ENCODE measurements at places on chromosomes 7 and 10.

DNA sequence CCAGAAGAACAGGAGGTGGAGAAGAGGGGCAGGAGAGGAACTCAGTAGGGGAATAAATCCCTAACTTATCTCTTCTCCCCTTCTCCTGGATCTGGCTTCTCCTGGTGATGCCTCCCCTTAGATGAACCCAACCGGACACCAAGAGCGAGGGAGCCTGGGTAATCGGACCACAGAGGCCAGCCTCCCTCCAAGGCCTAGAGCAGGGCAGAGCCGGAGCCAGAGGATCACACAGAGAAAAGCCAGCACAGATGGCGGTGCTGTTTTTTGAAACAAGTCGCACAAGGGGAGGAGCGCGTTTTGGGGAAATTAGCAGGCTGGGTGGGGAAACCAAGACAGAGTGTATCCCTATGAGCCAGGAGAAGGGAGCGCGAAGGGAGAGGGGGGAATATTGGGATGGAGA lies 4.9 kb upstream of the SRRM3 start:
- DNase-seq: no peak

DNA sequence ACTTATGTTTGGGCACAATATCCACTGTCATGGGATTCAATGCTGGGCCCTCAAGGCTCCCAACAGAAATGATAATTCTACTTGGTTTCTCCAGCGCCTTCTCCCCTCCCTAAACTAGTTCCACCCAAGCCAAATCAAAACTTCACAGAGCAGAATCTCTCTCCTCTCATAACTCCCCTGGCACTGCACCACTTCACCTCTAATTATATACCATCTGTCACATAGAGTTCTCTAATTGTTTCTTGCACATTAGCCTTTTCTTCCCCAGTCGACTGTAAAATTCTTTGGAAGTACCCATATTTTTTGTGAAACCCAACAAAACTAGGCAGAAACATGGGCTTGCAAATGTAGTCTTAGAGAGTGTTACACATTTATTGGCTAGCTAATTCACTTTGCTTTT lies 8.1 kb downstream of the SGMS1 start:
- no peak for DNase-seq

DNA sequence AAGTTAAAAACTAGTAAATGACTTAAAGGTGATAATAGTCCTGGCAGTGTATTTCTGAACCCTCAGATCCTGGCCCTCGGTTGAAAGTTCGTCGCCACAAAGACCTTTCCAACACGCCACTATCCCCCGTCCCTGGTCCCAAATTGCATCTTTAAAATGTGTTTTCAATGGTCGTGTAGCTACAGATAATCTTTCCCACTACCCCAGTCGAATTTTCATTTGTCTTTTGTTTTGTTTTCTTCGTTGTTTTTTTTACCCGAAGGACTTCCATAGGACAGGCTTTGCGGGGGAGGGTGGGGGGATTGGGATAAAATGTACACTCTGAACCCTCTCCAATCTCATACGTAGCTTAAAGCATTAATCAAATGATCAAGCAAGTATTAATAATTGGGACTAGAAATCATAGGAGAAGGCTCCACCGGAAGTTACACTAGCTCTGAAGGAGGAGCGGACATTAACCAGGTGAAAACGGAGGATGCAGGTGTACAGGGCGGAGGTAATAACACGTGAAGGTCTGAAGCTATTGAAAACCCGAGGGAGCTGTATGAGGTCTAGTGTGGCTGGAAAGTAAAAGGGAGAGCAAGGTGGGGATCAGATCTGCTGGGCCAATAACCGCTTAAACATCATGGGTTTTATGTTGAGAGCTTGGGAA lies 32.8 kb upstream of the PHF14 start:
- DNase-seq: no peak

- DNase-seq: no peak
Observed at GRCh38 chr7:128010391-128011127, 20.7 kb downstream of the LRRC4 start.

DNA sequence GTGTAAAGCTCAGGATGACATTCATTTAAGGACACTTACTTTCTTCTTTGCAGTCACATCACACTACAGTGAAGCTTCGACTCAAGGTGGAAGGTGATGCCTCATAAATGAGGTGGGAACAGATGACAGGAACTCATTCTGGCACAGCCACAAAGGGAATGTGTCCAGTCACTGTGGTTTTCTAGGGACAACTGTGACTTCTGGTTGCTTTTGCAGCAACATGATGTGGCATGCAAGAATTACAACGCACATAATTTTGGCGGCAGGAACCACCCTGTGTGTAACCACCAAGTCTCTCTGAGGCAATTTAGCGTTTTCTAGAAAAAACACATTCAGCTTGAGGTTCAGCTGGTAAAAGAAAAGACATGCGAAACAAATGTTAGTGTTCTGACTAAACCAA lies 32.0 kb upstream of the FERD3L start:
- peak; percentile 6 for DNase-seq

DNA sequence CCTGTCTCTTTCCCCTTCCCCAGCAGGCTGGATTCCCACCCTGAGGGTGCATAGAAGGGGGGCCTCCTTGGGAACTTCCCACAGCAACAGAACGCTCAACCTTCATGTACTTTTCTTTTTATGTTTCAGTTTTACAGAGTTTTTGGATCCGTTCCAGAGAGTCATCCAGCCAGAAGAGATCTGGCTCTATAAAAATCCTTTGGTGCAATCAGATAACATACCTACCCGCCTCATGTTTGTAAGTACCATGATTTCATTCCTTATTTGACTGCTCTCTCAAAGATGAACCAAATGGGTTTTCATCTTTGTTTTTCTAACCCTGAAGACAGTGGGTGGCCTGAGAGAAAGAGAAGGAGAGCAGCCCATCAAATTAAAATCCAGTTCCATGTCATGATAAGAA lies 46.7 kb downstream of the PLPP4 start:
- DNase-seq: no peak

DNA sequence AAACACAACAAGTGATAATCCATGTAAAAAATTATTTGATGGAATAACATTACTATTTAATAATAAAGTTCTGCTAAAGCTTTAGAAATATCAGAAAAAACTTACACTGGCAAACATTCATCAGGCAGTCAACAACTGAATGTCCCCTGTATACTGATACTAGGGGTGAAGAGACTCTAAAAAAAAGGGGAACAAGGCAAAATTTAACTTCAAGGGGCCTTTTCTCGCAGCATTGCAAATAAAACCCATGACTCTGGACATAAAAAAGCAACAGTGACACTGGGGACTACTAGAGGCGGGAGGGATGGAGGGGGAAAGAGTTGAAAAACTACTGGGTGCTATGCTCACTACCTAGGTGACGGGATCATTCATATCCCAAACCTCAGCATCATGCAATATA lies 5.8 kb upstream of the IFRD1 start:
- DNase-seq: no peak

- DNase-seq: no peak
Observed at GRCh38 chr7:141151746-141152145, 77.9 kb downstream of the TMEM178B start.

DNA sequence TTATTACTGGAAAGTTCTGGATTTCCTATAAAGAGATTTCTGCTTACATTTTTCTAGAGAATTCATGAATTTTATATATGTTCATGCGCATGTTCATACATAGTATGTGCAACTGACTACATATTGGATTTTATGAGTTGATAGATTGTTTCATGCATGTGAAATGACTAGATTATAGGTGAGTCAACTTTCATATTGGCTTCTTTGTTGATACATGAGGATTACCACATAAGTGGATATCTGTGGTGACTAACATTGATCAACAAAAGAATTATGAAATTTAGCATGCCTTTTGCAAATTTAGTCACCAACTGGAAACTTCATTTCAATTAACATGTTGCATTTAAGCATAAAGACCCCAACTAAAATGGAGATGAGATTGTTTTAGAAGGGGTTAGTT lies 99.0 kb downstream of the GNAT3 start:
- DNase-seq: peak; percentile 46

DNA sequence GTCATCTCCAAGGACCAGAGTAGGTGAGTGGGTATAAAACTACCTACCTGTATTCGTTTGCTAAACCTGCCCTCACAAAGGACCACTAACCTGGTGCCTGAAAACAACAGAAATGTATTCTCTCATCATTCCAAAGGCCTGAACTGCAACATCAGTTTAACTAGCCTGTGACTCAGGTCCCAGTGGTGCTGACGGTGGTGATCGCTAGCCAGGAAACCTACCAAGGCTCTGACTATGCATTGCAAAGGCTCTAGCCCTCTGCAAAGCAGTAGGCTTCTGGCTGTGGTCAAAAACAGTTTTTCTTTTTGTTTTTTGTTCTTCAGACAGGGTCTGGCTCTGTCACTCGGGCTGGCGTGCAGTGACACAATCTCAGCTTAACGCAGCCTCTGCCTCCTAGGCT lies 107.5 kb downstream of the NPTX2 start:
- DNase-seq: no peak

DNA sequence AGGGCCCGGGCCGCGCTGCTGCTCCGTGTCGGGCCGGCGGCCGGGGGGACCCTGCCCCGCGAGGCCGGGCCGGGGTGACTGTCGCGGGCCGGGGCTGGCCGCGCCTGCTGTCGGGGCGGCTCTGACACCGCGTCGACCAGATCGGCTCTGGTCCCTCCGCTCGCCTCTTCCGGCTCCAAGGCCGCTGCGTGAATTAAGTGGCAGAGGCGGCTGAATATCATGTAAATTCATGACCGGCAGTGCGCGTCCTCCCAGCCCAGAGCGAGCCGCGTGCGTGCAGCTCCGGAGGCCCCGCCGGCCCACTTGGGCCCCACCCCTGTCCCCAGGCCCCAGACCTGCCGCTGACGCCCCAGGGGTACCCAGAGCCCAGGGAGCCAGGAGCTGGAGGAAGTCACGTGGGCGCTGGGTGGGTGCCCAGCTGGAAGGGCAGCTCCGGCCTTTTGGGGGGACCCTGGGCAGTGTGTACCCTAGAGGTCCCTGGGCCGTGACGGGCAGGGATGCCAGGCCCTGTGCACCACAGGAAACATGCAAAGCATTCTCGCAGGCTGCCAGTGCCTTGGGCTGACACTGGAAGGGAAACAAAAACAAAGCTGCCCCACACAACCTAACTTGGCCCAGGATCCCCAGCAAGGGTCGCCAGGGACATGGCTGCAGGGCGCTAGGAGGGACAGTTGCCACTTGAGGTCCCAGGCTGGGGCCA lies 584.0 kb upstream of the MKI67 start:
- no peak for DNase-seq

- no peak for DNase-seq
Observed at GRCh38 chr7:117319181-117319580, 3.7 kb downstream of the WNT2 start.

- no peak for DNase-seq
Observed at GRCh38 chr10:34137201-34137600, 677.9 kb downstream of the PARD3 start.

DNA sequence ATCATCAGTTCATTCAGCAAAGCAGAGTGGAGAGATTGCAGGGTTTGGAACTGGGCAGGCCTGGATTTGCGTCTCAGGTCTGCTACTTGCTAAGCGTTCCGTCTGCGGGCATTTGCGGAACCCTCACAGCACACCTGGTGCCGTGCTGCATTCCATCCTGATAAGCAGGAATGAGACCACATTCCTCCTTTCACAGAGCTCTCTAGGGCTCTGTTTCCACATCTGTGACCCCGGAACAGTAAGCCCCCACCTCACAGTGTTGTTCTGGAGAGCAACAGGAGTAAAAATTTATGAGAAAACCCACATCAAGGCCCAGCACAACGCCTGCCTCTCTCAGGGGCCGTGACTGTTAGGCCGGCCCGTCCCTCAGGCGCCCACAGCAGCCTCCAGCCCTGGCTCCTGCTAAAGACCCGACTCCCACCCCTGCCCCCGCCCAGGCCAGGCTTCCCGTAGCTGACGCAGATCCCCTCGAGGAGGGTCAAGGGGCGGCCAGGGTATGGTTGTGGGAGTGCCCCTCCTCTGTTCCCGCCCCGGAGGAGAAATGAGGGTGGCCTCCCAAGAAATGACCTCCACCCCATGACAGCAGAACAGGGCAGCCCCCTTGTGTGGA lies 128.9 kb downstream of the RGS10 start:
- peak; percentile 72 for DNase-seq

DNA sequence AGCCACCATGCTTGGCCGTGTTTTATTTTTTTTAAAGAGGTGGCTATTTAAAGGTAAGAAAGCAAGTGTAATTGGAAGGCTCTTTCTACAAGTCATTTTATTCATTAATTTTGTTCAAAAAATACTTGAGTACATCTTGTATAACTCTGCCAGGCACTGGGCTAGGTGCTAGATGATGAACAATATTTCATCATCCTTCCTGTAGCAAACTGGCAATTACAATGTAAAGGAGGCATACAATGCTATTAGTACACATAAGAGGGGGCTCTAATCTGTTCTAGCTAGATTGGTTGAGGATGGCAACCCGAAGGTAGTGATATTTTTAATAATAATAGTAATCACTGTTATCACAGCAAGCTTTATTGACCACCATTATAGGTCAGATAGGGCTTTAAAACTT lies 215.5 kb upstream of the KLF14 start:
- DNase-seq: no peak

DNA sequence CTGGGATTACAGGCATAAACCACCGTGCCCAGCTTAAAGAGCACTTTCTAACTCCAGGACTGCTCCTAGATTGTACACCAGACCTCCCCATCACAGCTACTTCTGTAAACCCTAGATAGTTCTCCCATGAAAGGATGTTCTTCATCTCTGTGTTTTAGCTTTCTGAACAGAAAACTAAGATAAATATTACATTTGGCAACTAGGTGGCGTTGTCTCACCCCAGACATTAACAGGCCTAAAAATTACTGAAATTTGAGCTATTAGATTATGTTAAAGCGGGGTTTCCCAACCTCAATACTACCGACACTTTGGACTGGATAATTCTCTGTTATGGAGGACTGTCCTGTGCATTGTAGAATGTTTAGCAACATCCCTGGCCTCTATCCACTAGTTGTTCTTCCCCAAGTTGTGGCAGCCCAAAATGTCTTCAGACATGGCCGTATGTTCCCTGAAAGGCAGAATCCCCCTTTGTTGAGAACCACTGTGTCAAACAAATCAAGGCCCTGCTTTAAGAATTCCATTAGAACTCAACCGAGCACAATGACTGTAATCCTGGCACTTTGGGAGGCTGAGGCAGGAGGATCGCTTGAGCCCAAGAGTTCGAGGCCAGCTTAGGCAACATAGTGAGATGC lies 19.1 kb downstream of the ATOH7 start:
- DNase-seq: peak; percentile 69

GRCh38 chr7:50206453-50207250 lies 97.9 kb upstream of the IKZF1 start:
- DNase-seq: no peak

- peak; percentile 94 for DNase-seq
Observed at GRCh38 chr7:134448356-134449229, 10.3 kb downstream of the AKR1B1 start.

DNA sequence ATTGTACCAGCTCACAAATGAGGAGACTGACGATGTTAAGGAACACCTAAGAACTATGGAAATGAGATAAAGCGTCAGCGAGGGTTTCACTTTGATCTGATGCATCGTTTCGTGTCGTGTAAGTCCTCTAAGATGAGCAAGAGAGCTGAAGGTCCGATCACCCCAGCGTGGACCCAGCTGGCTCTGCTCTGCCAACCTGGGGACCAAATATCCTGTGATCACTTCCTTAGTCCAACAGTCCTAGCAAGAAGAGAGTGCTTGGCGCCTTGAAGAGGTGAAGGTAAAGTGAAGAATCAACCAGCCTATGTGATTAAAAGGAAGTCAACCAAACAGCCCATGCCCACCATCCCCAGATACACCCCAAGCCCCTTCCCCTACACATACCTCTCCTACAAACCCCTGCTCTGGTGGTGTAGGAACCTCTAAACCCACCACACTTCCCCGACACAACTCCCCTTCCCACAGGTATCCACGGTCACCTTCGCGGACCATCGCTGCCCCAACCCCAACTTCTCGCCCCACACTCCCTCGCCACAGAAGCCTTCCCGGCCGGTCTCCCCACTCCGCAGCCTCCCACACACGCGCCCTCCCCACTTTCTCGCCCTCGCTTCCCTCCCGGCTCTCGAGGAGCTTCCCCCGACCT lies 722 bp downstream of the UPF2 start:
- peak; percentile 54 for DNase-seq
